ENCODE measurements at places on chromosomes 2 and 18. TPM values are rescaled to one million over a fixed set of nuclear protein-coding genes. Genes with fewer than 3 reads are reported as not detected.

TMEM18 gene
- polyA plus RNA-seq: 29.3 TPM

ACTR1B gene
- polyA plus RNA-seq: 35.8 TPM

CTNNA2 gene
- not detected for polyA plus RNA-seq

UGT1A4 gene
- polyA plus RNA-seq: 446 TPM

GPN1 gene
- 12.2 TPM for polyA plus RNA-seq

DCDC2C gene
- polyA plus RNA-seq: not detected

PPP1R1C gene
- polyA plus RNA-seq: 21.7 TPM

LHCGR gene
- polyA plus RNA-seq: not detected

SNORC gene
- polyA plus RNA-seq: 10.5 TPM

POTEC gene
- polyA plus RNA-seq: not detected

L3MBTL4 gene
- 2.3 TPM for polyA plus RNA-seq

CNRIP1 gene
- 3.3 TPM for polyA plus RNA-seq

ERBB4 gene
- polyA plus RNA-seq: 0.03 TPM

EFR3B gene
- 0.14 TPM for polyA plus RNA-seq

CCBE1 gene
- polyA plus RNA-seq: 1.8 TPM

ALS2 gene
- polyA plus RNA-seq: 9.1 TPM

SLC39A6 gene
- 4.6 TPM for polyA plus RNA-seq

CYP27C1 gene
- 0.02 TPM for polyA plus RNA-seq

TCF4 gene
- polyA plus RNA-seq: 8.5 TPM

PER2 gene
- 4.2 TPM for polyA plus RNA-seq

FHOD3 gene
- 0.57 TPM for polyA plus RNA-seq

PKDCC gene
- 2.0 TPM for polyA plus RNA-seq

ABCG5 gene
- polyA plus RNA-seq: 63.8 TPM

KCNG3 gene
- polyA plus RNA-seq: not detected

NYAP2 gene
- polyA plus RNA-seq: not detected

WIPF1 gene
- 4.7 TPM for polyA plus RNA-seq

CNDP2 gene
- 159 TPM for polyA plus RNA-seq

SP140L gene
- 7.4 TPM for polyA plus RNA-seq

TEX44 gene
- polyA plus RNA-seq: not detected

MAP3K19 gene
- not detected for polyA plus RNA-seq

SLC38A11 gene
- polyA plus RNA-seq: 0.54 TPM

ALLC gene
- polyA plus RNA-seq: 0.09 TPM

SCN2A gene
- polyA plus RNA-seq: 0.06 TPM

FNDC4 gene
- polyA plus RNA-seq: 32.6 TPM

FKBP1B gene
- 15.3 TPM for polyA plus RNA-seq

CFAP221 gene
- polyA plus RNA-seq: 1.2 TPM

QPCT gene
- polyA plus RNA-seq: 0.61 TPM

DAW1 gene
- not detected for polyA plus RNA-seq

KCNS3 gene
- 0.96 TPM for polyA plus RNA-seq

ZNF385B gene
- 3.0 TPM for polyA plus RNA-seq

GRP gene
- not detected for polyA plus RNA-seq

PLCD4 gene
- polyA plus RNA-seq: 0.07 TPM

ITGB6 gene
- 0.03 TPM for polyA plus RNA-seq

MLPH gene
- polyA plus RNA-seq: 22.1 TPM

NR4A2 gene
- 0.96 TPM for polyA plus RNA-seq

ANKRD30B gene
- not detected for polyA plus RNA-seq

FBXO48 gene
- polyA plus RNA-seq: 0.45 TPM

SLC9A4 gene
- not detected for polyA plus RNA-seq

TMEM214 gene
- 53.4 TPM for polyA plus RNA-seq

CROCC2 gene
- polyA plus RNA-seq: 0.01 TPM

GPR45 gene
- not detected for polyA plus RNA-seq

NEU2 gene
- polyA plus RNA-seq: not detected

CNDP1 gene
- polyA plus RNA-seq: 3.4 TPM

MYO3B gene
- polyA plus RNA-seq: not detected

RAPGEF4 gene
- polyA plus RNA-seq: 9.1 TPM

TUBA4A gene
- 63.1 TPM for polyA plus RNA-seq

KLHL30 gene
- not detected for polyA plus RNA-seq

ZEB2 gene
- 7.6 TPM for polyA plus RNA-seq

NBEAL1 gene
- 4.4 TPM for polyA plus RNA-seq
